ENCODE measurements at places on chromosomes 16 and 17. TPM values are rescaled to one million over a fixed set of nuclear protein-coding genes. Genes with fewer than 3 reads are reported as not detected.

DNA sequence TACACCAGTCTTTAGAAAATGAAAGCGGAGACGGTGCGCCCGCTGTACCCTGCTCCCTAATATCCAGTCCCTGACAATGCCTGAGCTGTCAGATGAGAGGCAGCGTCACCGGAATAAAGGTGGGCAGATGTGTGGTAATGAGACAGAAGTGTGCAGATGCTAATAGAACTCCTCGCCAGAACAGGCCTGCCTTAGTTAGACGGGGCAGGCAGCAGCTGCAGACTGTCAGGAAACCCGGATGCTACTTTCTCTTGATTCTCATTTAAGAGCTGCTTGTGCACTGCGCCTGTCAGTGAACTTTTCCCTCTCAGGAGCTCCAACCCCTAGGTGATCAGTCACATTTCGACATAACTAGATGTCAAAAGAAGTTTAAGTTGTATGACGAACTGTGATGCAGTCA lies 221.8 kb upstream of the IRX3 start:
- H3K36me3 ChIP-seq, result no peaks in the 10 kb centered on the region
- H3K27ac ChIP-seq, result no peak overlapping the region
- H3K27me3 ChIP-seq, result peaks cover 27% of the 10 kb centered on the region
- H3K4me1 ChIP-seq, result no peaks in the 10 kb centered on the region
- H3K4me3 ChIP-seq, result no peak overlapping the region

Gene TMC6
- 69.9 TPM for polyA plus RNA-seq

Gene KRT33A
- polyA plus RNA-seq, result not detected

GRCh38 chr16:85750827-85751697 lies at the start of gene C16orf74:
TSS of gene C16orf74 (minus strand) at chr16:85751096. CDS start at chr16:85735217, 15,879 bp downstream.
- no peak within 1 kb of the TSS for H3K27ac ChIP-seq
- H3K36me3 ChIP-seq, result no peaks in the 10 kb centered on the region
- H3K4me3 ChIP-seq, result peak within 1 kb of the TSS; percentile 51
- peak; percentile 67 for DNase-seq
- H3K27me3 ChIP-seq, result peaks cover 42% of the 10 kb centered on the region
- peaks cover 22% of the 10 kb centered on the region for H3K4me1 ChIP-seq

DNA sequence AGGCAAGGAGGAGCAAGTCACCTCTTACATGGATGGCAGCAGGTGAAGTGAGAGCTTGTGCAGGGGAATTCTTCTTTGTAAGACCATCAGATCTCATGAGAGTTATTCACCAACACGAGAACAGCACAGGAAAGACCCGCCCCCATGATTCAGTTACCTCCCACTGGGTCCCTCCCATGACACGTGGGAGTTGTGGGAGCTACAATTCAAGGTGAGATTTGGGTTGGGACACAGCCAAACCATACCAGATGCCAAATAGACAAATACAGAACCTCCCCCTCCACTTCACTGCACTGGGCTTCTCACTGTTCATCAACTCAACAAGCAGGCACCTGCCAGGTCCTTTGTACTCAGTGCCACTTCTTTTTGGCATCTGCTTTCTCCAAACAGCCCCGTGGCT lies 100.2 kb downstream of the WSCD1 start:
- no peak for DNase-seq
- no peaks in the 10 kb centered on the region for H3K4me1 ChIP-seq
- H3K27ac ChIP-seq, result no peak overlapping the region
- H3K4me3 ChIP-seq, result no peak overlapping the region
- H3K27me3 ChIP-seq, result peaks cover 3% of the 10 kb centered on the region

- no peak overlapping the region for H3K27ac ChIP-seq
- H3K36me3 ChIP-seq, result no peaks in the 10 kb centered on the region
- H3K4me3 ChIP-seq, result no peak overlapping the region
- no peaks in the 10 kb centered on the region for H3K4me1 ChIP-seq
These were observed 1554.6 kb downstream of the CDH8 start for GRCh38 chr16:60481591-60481990.

GRCh38 chr17:8957721-8958120 lies 7.8 kb downstream of the PIK3R5 start:
- no peak for DNase-seq
- H3K4me1 ChIP-seq, result no peaks in the 10 kb centered on the region
- H3K27ac ChIP-seq, result no peak overlapping the region
- H3K4me3 ChIP-seq, result no peak overlapping the region

DNA sequence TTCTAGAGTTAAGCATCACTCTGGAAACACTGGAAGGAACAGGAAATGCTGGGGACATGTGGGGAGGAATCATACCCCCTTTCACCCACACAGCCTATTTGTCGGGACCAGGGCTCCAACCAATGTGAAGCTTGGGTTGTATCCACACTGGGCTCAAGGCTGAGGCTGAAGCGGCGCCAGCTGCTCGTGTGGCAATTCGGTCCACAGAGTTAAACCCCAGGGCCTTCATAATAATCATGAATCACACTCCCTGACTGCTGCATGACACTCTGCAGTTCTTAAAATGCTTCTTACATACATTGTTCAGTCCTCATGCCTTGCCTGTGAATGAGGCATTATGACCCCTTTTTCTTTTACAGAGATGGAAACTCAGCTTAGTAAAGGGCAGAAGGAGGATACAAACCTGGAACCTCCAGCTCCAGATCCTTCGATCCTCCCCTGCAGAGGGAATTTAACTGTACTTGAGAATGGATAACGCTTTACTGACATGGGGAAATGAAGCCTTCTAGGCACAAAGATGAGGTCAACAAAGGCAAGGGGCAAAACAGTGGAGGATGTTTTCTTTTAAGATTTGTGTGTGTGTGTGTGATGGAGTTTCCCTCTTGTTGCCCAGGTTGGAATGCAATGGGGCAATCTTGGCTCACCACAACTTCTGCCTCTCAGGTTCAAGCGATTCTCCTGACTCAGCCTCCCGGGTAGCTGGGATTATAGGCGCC lies 72.7 kb downstream of the SOX9 start:
- H3K27ac ChIP-seq, result no peak overlapping the region
- DNase-seq, result no peak
- H3K4me1 ChIP-seq, result no peaks in the 10 kb centered on the region
- H3K36me3 ChIP-seq, result no peaks in the 10 kb centered on the region
- no peak overlapping the region for H3K4me3 ChIP-seq

GRCh38 chr16:57534881-57535658 lies 1.3 kb downstream of the CCDC102A start:
- H3K36me3 ChIP-seq, result peaks cover 2% of the 10 kb centered on the region
- peak overlapping the region; percentile 69 for H3K4me3 ChIP-seq
- H3K27me3 ChIP-seq, result no peaks in the 10 kb centered on the region
- no peak overlapping the region for H3K27ac ChIP-seq
- H3K4me1 ChIP-seq, result peaks cover 4% of the 10 kb centered on the region

All from large intestine (tissue), 12 donors.